ENCODE measurements at places on chromosomes 2 and 18. TPM values are rescaled to one million over a fixed set of nuclear protein-coding genes. Genes with fewer than 3 reads are reported as not detected.

DNA sequence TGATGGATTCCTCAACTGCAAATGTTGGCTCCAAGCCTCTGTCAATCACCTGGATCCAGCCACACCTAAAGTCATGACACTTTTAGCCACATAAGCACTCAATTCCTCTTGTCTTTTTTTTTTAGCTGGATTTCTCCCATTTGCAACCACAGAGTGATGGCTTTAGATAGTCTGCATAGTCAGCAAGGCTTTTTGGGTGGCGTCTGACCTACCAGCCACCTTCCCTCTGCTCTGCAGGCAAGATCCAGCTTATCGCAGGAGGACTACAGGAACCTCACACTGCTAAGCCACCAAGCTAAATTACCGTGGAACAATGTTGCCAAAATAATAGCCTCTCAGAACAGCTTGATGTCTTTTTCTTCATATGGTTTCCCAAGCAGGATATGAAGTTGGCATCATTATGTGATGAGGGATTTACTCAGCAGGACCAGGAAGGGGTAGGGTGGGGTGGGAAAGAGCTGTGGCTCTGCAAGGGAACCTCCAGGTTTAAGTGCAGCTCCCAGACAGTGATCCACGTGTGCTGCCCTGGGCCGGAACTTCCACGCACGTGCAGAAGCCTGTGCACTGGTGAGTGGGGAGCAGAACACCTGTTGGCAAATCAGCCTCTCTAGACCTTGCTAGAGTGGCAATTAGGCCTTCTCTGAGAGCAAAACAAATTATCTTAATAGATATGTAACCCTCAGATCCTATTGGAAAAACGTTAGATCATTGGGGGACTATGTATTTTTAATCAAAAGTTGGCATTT lies 170.6 kb upstream of the NCK2 start:
- H3K36me3 ChIP-seq: no peaks in the 10 kb centered on the region
- no peak for DNase-seq
- no peak overlapping the region for H3K4me3 ChIP-seq
- peaks cover 12% of the 10 kb centered on the region for H3K27me3 ChIP-seq
- H3K27ac ChIP-seq: no peak overlapping the region
- H3K4me1 ChIP-seq: no peaks in the 10 kb centered on the region

- no peak overlapping the region for H3K4me3 ChIP-seq
- no peaks in the 10 kb centered on the region for H3K36me3 ChIP-seq
- H3K27me3 ChIP-seq: peaks cover 4% of the 10 kb centered on the region
- no peak overlapping the region for H3K27ac ChIP-seq
Observed at GRCh38 chr2:234139755-234140154, 89.3 kb downstream of the SPP2 start.

GRCh38 chr2:180071797-180072196 lies 64.7 kb upstream of the CWC22 start:
- H3K4me1 ChIP-seq: no peaks in the 10 kb centered on the region
- H3K27ac ChIP-seq: no peak overlapping the region
- H3K27me3 ChIP-seq: no peaks in the 10 kb centered on the region
- no peaks in the 10 kb centered on the region for H3K36me3 ChIP-seq

DNA sequence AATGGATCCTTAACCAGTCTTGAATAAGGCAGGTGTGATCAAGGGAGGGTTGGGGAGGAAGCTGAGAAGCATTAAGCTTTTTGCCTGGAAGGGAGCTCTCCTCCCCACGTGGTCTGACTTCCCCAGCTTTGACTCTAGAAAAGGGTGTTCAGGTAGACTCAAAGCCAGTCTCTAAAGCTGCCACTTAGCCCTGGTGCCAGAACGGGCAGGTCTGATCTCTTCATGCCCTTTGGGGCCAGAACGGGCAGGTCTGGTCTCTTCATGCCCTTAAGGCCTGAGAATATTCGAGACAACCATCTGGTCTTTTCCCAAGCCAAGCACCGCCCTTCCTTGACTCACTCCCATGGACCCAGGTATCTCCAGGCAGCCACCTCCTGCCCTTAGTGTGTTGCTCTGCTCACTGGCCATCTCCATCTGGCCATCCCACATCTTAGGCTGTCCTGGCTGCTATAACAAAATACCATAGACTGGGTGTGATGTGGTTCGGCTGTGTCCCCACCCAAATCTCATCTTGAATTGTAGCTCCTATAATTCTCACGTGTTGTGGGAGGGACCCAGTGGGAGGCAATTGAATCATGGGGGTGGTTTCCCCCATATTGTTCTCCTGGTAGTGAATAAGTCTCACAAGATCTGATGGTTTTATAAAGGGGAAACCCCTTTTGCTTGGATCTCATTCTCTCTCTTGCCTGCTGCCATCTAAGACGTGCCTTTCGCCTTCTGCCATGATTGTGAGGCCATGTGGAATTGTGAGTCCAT lies 59.4 kb downstream of the SNORC start:
- H3K36me3 ChIP-seq: no peaks in the 10 kb centered on the region
- H3K27me3 ChIP-seq: no peaks in the 10 kb centered on the region
- H3K4me1 ChIP-seq: peaks cover 19% of the 10 kb centered on the region
- no peak for DNase-seq
- H3K4me3 ChIP-seq: no peak overlapping the region

DNA sequence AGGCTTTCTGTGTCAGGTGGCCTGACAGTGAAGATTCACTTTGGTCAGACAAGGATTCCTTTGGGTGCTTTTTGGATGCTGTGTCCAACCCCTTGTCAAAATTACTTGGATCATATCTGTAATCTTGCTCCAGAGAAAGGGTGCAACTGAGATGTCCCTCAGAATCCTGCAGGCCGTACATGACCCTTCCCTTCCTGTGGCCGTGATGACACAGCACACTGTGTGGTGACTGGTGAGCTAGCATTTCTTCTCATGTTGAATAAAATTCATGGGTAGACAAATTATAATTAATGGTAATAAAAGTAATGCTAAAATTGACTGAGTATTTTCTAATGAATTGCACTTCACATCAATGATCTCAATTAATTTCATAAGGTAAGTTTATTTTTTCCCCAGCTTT lies 356.2 kb downstream of the LPIN1 start:
- H3K4me1 ChIP-seq: peaks cover 6% of the 10 kb centered on the region
- no peak overlapping the region for H3K4me3 ChIP-seq
- no peak for DNase-seq
- no peaks in the 10 kb centered on the region for H3K27me3 ChIP-seq
- no peaks in the 10 kb centered on the region for H3K36me3 ChIP-seq
- H3K27ac ChIP-seq: no peak overlapping the region

- no peak overlapping the region for H3K4me3 ChIP-seq
- peaks cover 5% of the 10 kb centered on the region for H3K4me1 ChIP-seq
- H3K36me3 ChIP-seq: peaks cover 62% of the 10 kb centered on the region
- no peak for DNase-seq
Observed at GRCh38 chr2:100013892-100014677, 128.3 kb downstream of the AFF3 start.

GRCh38 chr2:62713837-62714236 lies 8.3 kb downstream of the EHBP1 start:
- H3K36me3 ChIP-seq: no peaks in the 10 kb centered on the region
- H3K4me1 ChIP-seq: no peaks in the 10 kb centered on the region
- no peak for DNase-seq
- no peak overlapping the region for H3K4me3 ChIP-seq
- no peak overlapping the region for H3K27ac ChIP-seq

DNA sequence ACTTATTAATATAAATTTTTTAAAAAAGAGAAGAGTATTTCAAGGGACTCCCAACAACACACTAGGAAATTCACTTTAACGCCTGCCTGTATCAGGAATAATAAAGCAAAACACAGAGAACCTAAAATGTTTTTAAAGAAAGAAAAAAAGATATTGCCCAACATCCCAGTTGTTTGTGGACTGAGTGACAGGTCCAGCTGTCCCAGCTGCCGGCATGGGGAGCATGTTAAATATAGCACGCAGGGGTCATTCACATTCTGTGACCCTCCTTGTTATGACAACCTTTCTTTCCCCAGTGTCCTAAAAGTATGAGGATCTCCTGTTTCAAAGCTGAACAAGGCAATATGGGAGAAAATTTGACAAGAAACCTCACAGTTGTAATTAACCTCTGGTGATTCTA lies 4.4 kb downstream of the KLHL41 start:
- no peaks in the 10 kb centered on the region for H3K36me3 ChIP-seq
- no peak for DNase-seq
- H3K4me1 ChIP-seq: no peaks in the 10 kb centered on the region
- H3K27me3 ChIP-seq: no peaks in the 10 kb centered on the region
- H3K27ac ChIP-seq: no peak overlapping the region

- no peak overlapping the region for H3K4me3 ChIP-seq
- H3K27ac ChIP-seq: no peak overlapping the region
- no peaks in the 10 kb centered on the region for H3K36me3 ChIP-seq
- no peaks in the 10 kb centered on the region for H3K27me3 ChIP-seq
- DNase-seq: no peak
Observed at GRCh38 chr18:41703744-41704530, 251.1 kb upstream of the PIK3C3 start.

DNA sequence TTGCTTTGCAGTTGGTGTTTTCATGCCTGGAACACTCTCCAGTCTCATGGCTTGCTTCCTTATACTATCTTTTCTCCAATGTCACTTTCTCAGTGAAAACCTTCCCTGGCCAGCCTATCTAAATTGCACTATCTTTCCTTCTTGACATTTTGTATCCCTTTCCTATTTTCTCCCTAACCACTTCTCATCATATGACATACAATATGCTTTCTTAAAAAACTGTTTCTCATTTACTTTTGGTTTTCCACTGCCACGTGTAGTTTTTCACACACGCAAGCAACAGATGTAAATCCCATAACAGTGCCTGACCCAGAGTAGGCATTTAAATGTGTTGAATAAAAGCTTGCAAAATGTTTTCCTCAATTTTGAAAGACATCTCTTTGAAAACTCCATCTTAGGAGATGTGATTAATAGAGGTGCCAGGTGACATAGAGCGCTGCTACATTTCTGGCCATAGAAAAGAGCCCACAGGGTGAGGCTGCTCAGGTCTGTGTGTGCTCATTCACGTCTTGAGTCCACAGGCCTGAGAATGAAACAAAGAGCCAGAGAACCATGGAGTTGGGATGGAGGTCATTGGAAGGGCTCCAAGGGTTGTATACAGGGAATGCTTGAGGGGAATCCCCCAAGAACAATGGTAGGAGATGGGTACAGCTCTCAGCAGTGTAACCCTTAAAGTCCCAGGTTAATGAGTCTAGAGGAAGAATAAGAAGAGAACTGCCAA lies 12.7 kb downstream of the ZNF24 start:
- no peaks in the 10 kb centered on the region for H3K4me1 ChIP-seq
- no peak for DNase-seq
- H3K27me3 ChIP-seq: no peaks in the 10 kb centered on the region

- H3K4me1 ChIP-seq: no peaks in the 10 kb centered on the region
- no peak overlapping the region for H3K27ac ChIP-seq
- no peaks in the 10 kb centered on the region for H3K27me3 ChIP-seq
Observed at GRCh38 chr2:228681426-228681825, 499.9 kb upstream of the SPHKAP start.

GRCh38 chr2:8514796-8515758 lies 166.8 kb upstream of the ID2 start:
- no peak overlapping the region for H3K27ac ChIP-seq
- H3K36me3 ChIP-seq: no peaks in the 10 kb centered on the region
- H3K4me1 ChIP-seq: peaks cover 17% of the 10 kb centered on the region
- H3K4me3 ChIP-seq: no peak overlapping the region
- no peaks in the 10 kb centered on the region for H3K27me3 ChIP-seq
- peak; percentile 56 for DNase-seq

DNA sequence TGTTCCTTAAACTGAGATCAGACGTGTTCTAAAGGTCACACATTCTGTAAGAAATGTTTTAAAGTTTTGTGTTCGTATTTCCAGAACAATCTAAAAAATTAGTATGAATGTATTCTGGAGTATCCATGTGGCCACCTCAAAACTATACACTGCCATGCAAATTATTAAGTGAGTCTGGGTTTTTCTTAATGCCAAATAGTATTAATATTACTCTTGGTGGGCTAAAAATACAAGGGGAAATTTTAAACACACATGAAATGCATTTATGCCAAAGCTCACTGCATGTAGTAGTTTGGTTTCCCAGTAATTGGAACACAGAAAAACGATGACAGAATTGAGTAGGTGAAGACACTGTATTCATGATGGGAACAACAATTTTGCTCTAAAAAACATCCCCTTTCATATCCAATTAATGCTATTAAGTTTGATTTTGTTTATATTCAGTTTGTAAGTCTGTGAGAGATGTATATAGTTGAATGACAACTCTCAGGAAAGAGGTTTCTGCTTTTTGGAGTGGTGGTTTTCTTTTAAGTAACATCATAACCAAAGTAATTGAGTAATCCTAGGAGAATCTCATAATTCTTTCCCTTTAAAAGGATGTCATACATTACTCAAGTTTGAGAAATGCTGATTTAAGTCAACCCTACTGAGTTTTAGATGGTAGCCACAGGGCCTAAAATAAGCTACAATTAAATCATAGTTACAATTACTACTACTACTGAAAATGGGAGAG lies 75.7 kb upstream of the CDCA7 start:
- H3K27ac ChIP-seq: no peak overlapping the region
- H3K4me1 ChIP-seq: no peaks in the 10 kb centered on the region
- H3K27me3 ChIP-seq: no peaks in the 10 kb centered on the region
- no peak overlapping the region for H3K4me3 ChIP-seq
- no peaks in the 10 kb centered on the region for H3K36me3 ChIP-seq

DNA sequence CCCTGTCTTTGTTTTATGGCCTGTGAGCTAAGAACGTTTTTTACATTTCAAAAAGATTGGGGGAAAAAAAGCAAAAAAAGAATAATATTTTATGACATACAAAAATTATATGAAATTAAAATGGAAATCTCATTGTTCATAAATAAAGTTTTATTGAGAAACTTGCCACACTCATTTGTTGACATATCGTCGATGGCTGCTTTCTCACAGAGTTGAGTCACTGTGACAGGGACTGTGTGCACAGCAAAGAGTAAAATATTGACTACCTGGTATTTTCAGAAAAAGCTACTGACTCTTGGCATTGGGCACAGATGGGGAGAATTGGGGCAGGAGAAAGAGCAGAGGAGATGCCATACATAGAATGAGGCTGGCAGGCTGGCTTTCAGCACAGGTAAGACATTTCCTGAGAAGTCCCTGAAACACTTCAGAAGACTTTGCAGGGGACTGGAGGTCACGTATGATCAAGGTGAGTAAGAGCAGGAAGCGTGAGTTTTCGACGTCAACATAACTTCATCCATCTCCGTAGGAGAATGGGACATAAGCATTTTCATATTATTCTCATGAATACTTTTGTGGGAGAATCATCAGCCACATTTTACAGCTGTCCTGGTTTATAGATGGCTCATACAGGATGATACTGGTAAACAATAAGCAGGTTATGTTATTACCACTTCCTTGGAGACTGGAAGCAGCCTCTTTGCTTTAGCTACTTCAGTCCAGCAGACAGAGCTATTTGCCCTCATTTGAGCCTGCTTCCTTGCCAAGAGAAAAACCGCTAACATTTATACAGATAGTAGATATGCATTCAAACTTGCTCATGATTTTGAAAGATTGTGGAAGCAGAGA lies 32.5 kb upstream of the PUM2 start:
- no peaks in the 10 kb centered on the region for H3K27me3 ChIP-seq
- H3K27ac ChIP-seq: no peak overlapping the region
- H3K4me1 ChIP-seq: no peaks in the 10 kb centered on the region
- DNase-seq: no peak
- H3K4me3 ChIP-seq: no peak overlapping the region

Gene GATA6
- total RNA-seq: not detected

Gene CNDP1
- 0.57 TPM for total RNA-seq

Gene OXER1
- total RNA-seq: 3.3 TPM

Gene TRABD2A
- 11.3 TPM for total RNA-seq

Gene MARCO
- not detected for total RNA-seq

Gene MAP2
- 3.1 TPM for total RNA-seq
